ENCODE measurements at places on chromosomes 5 and 9.

DNA sequence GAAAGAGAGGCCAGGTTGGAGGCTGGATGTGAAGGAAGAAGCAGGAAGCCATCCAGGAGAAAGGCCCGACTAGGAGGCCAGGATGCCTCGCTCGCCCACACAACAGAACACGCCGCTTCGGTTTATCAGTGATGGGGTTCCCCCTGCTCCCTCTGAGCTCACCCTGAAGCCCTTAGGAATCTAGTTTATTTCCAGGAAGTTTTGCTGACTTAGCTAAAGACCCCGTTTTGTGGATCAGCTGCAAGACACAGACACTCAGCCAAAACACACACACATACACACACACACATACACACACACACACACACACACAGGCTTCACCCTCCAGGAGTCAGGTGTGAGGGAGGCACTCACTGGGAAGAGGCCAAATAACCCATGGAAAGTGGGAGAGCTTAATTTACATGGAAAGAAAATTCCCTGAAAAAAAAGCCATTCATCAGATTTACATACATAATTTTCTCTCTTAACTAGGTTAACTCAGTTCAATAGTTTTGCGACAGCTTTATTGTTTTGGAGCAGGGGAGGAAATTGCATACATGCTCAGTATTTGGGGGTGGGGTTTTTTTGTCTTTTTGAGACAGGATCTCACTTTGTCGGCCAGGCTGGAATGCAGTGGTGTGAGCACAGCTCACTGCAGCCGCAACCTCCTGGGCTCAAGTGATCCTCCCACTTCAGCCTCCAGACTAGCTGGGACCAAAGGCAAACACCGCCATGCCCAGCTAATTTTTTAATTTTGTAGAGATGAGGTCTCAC is 92.7 kb upstream of the HAND1 start:
- DNase-seq = no peak

DNA sequence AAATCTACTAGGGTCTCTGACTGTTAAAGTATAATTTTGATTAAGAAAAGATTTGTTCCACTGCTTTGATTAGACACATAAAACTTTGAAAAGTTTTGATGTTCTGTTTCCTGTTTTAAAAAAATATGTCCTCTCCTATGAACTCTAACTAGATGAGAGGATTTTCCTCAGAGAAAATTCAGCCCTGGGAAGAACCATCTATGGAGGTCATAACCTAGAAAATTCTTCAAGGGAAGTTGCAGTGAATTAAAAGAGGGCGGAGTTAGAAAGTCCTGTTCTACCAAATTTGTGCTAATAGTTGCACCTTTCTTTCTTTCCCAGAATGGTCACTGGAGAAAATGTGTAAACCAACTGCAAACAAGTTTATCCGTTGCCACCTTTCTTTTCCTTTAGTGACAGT is 27.7 kb downstream of the PIK3R1 start:
- DNase-seq = no peak

- DNase-seq = no peak
Measured at GRCh38 chr5:16809395-16810207, 126.5 kb downstream of the MYO10 start.

GRCh38 chr5:144260121-144260520 is 89.4 kb downstream of the KCTD16 start:
- DNase-seq = no peak

DNA sequence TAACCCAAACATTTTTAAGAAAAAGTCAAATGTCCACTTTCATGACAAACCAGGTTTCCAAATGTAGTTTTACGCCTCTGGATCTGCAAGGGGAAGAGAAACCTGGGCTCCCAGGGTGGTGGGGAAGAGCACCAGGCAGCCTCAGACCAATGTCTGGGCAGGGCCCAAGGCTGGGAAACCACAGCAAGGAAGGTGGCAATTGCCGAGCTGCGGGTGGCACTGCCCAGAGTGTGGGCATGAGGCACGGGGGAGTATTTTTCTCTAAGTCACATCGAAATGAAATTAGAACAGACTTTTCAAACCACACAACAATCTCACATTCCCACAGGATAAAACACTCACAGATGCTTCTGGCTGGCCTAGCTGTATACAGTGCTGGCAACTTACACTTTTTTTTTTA is 32.6 kb upstream of the RASGEF1C start:
- DNase-seq = no peak

GRCh38 chr5:52796031-52796430 is 8.3 kb downstream of the ITGA1 start:
- no peak for DNase-seq

GRCh38 chr5:15499528-15500324 is at the start of gene FBXL7:
Gene FBXL7, plus strand, starts transcription at chr5:15500180.
- peak; percentile 66 for DNase-seq
